ENCODE measurements at places on chromosomes 2 and 18.
A peak's percentile ranks its signal among the peaks of the same experiment; 100 is the strongest.

- DNase-seq: peak; percentile 8
These were observed 52.6 kb downstream of the SLC4A5 start for GRCh38 chr2:74290466-74291217.

GRCh38 chr18:45891806-45892205, 66.3 kb downstream of the SIGLEC15 start:
- no peak for DNase-seq

GRCh38 chr2:18752667-18753422, 163.5 kb upstream of the NT5C1B start:
- DNase-seq: no peak

- DNase-seq: no peak
These were observed 407.6 kb upstream of the HS6ST1 start for GRCh38 chr2:128726236-128726635.

DNA sequence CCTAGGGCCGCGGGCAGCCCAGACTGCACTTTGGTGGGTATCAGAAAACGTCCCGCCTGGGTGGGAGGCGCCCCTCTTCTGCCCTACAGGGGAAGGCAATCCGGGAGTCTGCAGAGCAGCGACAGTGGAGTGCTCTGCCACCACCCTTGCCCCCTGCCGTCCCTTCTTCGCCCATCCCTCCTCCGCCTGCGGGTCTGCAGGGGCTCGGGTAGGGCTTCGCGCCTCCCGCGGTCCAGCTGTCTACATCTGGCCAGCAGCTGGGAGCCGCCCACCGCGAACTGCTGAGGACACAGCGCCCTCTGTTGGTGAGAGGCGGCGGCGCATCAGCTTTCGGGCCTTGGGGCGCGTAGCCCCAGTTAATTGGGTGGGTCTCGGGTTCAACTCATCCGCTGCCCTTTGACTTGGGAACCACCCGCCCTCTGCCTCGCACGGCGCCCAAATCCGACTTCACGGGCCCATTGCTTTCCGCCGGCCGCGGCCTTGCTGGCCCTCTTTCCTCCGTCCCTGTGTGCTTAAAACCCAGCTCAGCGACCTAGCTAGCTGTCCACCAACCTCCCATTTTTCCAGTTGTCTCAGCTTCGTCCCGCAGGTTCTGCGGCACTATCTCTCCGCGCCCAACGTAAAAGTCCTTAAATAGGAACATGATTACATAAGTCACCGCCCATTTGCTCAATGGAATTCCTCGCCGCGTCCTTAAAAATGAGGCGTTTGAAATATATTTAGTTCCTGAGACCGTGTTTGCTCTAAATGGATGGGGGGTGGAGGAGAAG, 17.6 kb downstream of the WNT10A start:
- DNase-seq: peak; percentile 74

DNA sequence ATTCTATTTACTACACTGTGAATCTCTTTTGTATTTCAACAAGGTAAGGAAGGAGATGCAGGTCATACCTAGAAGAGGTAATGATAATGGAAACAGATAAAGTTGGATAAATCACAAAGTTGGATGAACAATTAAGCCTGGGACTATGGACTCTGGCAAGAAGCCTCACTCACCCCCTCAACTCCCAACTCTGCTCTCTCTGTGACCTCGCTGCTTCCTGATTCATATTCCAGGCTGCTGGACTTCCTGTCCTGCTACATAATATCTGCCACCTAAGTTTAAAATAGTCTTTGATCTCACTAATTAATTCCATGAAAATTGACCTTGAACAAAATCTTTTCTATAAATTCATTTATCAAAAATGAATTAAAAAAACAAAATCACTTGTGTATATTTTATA, 215.3 kb downstream of the CALCRL start:
- DNase-seq: no peak

DNA sequence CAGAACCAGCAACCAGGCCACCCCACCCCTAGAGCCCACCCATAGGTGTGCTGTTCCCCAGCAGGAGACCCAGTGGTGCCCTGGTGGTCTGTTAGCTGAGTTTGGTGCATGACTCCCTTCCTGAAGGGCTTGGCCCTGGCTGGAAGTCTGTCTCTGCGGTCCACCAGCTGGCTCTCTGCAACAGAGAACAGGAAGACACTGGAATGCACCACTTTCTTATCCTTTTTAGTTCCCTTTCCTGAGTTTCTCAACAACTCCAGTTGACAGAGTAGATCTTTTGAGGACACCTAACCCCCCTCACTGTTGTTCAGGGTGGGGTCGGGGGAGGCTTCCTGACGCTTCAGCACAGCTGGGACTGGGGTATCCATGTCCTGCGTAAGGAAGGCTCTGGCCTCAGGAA, 11.9 kb upstream of the RPL37A start:
- no peak for DNase-seq

- DNase-seq: no peak
These were observed 384.6 kb downstream of the STK39 start for GRCh38 chr2:167862782-167863181.

GRCh38 chr2:37543999-37544557, 127.4 kb downstream of the CDC42EP3 start:
- DNase-seq: no peak
